ENCODE measurements at places on chromosomes 2 and 18.

DNA sequence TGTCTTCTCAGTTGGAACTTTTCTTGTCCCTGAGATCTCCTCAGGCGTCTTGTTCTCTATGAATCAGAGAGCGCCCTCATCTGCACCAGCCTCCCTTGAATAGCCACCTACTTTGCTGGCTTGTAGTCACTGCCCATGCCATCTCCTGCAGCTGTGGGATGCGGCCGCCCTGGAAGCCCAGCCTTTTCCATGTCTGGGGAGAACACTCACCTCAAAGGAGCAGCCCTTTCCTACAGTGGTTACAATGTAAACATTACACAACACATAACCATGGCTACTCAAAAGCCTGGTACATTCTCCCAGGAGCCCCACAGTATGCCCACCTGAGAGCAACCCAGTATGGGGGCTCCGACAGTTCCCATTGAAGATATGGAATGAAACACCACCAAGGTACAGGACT, 351.0 kb downstream of the EN1 start:
- no peak overlapping the region for H3K27ac ChIP-seq
- peaks cover 3% of the 10 kb centered on the region for H3K4me1 ChIP-seq
- H3K4me3 ChIP-seq, result no peak overlapping the region
- H3K36me3 ChIP-seq, result no peaks in the 10 kb centered on the region
- no peaks in the 10 kb centered on the region for H3K27me3 ChIP-seq
- DNase-seq, result no peak

DNA sequence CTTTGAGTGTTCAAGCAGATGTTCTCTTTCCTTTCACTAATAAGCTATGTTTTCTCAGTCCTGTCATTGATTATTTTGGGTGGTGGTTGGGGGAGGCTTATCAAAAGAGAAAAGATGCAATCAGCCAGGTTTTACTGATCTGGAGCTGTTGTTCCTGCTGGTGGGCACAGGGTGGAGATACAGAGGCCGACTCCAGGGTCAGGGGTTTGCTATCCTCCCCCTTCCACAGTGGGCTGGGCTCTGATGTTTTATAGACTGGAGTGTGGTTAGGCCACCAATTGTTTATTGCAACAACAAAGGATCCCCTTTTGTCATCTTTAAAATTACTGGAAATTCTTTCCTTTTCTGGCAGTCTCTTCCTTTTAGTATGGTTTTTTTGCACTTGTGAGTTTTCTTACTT, 120.5 kb downstream of the TANC1 start:
- H3K27me3 ChIP-seq, result no peaks in the 10 kb centered on the region
- DNase-seq, result no peak
- H3K36me3 ChIP-seq, result no peaks in the 10 kb centered on the region

DNA sequence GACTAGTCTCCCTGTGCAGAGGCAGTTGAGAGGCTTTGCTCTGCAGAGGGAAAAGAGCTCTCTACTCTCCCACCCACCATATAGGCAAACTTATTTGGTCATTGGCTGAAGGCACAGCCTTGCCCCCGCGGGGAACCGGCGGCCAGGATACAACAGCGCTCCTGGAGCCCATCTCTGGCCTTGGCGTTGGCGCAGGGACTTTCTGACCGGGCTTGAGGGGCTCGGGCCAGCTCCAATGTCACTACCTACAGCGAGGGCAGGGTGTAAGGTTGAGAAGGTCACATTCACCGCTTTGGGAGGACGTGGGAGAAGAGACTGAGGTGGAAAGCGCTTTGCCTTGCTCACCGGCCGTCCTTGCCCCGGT, 2.2 kb downstream of the ONECUT2 start:
- H3K4me1 ChIP-seq, result peaks cover 12% of the 10 kb centered on the region
- DNase-seq, result no peak
- no peak overlapping the region for H3K27ac ChIP-seq
- peaks cover 82% of the 10 kb centered on the region for H3K27me3 ChIP-seq

DNA sequence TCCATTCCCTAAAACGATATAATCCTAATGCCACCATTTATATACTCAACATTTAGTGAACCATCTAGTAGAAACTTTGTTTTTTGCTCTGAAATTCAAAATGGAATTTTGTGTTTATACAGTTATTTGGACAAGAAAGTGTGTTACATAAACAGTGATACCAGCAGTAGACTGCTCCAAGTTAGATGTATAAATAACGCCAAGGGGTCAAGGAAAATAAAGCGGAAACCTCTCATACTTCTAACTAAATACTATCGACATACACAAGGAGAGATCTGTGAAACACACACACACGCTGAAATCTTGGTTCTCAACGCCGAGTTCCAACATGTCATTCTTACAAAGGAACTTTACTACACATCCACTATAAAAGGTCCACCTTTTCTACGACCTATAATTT, 1.2 kb downstream of the TXNL1 start:
- H3K27ac ChIP-seq, result no peak overlapping the region
- DNase-seq, result no peak
- no peaks in the 10 kb centered on the region for H3K36me3 ChIP-seq
- no peaks in the 10 kb centered on the region for H3K4me1 ChIP-seq
- H3K4me3 ChIP-seq, result peak overlapping the region; percentile 92
- no peaks in the 10 kb centered on the region for H3K27me3 ChIP-seq

DNA sequence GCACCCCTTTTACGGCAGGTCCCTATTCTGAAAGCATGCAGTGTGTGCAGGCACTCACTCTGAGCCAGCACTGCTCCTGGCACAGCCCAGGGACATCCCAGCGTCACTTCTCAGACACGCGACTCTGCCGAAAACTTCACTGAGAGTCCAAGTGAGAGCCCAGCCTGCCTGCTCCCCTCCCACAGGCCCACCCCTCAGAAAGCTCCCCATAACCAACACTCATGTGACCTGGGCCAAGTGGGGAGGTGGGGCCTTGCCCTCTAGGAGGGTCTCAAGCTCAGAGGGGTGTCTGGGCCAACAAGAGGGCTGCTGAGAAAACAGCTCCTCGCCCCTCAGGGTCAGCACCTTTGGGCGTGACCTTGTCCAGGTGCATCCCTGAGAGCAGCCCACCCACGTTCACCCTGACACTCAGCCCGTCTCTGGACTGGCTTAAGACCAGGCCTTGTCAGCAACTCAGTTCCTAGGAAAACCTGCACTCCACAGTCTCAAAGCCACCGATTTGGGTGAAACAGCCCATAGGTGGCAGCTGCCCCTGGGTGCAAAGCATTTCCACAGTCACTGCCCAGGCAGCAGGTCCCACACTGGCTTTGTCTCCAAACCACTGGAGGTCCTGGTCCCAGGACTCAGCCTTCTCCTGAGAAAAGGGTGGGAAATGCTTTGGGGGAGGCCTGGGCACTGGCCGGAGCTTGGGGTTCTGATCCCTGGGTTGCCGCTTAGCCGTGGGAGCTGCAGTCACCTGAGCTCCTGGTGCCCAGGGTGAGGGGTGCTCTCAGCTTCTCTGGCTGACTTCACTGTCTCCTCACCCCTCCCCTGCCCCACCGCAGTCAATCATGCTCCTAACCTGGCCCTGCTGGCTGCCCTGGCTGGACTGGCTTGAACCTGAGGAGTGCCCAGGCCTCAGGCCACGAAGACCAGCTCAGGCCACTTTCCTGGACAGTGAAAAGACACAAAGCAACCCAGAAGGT, 209.6 kb downstream of the HDAC4 start:
- no peak overlapping the region for H3K27ac ChIP-seq
- no peak for DNase-seq
- H3K36me3 ChIP-seq, result peaks cover 3% of the 10 kb centered on the region
- H3K4me3 ChIP-seq, result no peak overlapping the region
- H3K27me3 ChIP-seq, result no peaks in the 10 kb centered on the region
- no peaks in the 10 kb centered on the region for H3K4me1 ChIP-seq

DNA sequence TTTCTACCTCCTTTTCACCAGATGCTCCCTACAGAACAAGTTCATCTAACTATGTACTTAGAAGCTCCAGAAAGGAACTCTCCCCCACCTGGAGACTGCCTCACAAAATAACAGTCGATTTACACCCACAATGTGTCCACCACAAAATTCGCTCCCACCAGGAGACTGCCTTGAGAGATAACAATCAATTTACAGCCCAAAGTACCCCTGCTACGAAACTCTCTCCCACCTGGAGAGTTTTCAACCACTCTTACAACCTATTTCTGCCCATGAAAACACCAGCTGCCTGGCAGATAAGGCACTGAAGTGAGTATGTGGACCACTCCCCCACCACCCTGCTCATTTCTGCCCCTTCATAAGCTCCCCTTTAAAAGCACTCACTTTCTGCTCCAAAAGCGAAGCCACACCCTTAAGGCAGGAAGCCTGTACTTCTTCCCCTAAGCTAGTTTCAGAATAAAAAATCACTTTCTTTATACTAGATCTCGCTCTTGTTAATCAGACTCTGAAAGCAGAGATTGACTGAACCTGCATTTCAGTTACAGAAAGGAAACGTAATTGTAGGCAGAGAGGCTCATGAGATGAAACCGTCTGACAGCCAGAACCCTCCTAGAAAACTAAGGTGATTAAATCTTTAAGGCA, 94.4 kb upstream of the RBBP8 start:
- no peaks in the 10 kb centered on the region for H3K27me3 ChIP-seq
- H3K27ac ChIP-seq, result no peak overlapping the region
- H3K36me3 ChIP-seq, result no peaks in the 10 kb centered on the region
- DNase-seq, result no peak
- H3K4me3 ChIP-seq, result no peak overlapping the region

- no peak overlapping the region for H3K27ac ChIP-seq
- no peak for DNase-seq
- H3K27me3 ChIP-seq, result peaks cover 74% of the 10 kb centered on the region
- H3K36me3 ChIP-seq, result no peaks in the 10 kb centered on the region
- H3K4me3 ChIP-seq, result no peak overlapping the region
- H3K4me1 ChIP-seq, result peaks cover 20% of the 10 kb centered on the region
These were observed 6.7 kb downstream of the GBX2 start for GRCh38 chr2:236161531-236161930.

- no peak overlapping the region for H3K4me3 ChIP-seq
- DNase-seq, result no peak
- no peaks in the 10 kb centered on the region for H3K27me3 ChIP-seq
- peaks cover 1% of the 10 kb centered on the region for H3K4me1 ChIP-seq
- no peaks in the 10 kb centered on the region for H3K36me3 ChIP-seq
These were observed 22.3 kb upstream of the C1QL2 start for GRCh38 chr2:119180892-119181291.

- H3K4me1 ChIP-seq, result no peaks in the 10 kb centered on the region
These were observed 28.6 kb upstream of the GALNT5 start for GRCh38 chr2:157228946-157229345.

DNA sequence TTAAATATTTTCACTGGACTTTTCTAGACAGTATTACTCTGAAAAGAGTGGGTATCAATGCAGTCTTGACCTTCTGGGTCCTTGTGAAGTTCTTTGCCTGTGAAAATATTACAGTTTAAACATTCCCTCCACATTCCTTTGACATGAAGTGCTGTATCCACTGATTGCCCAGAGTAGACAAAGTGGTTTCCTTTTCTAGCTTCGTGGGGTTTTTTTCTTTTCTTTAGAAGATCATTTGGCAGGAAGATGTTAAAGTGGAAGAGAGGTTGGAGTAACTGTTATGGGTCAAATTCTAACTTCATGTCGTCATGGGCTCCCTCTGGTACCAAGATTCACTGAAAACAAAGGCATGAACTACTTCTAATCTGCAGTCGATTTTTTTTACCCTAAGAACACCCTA, 496.9 kb downstream of the EPHA4 start:
- DNase-seq, result no peak
- no peaks in the 10 kb centered on the region for H3K27me3 ChIP-seq
- no peak overlapping the region for H3K4me3 ChIP-seq
- H3K4me1 ChIP-seq, result no peaks in the 10 kb centered on the region

DNA sequence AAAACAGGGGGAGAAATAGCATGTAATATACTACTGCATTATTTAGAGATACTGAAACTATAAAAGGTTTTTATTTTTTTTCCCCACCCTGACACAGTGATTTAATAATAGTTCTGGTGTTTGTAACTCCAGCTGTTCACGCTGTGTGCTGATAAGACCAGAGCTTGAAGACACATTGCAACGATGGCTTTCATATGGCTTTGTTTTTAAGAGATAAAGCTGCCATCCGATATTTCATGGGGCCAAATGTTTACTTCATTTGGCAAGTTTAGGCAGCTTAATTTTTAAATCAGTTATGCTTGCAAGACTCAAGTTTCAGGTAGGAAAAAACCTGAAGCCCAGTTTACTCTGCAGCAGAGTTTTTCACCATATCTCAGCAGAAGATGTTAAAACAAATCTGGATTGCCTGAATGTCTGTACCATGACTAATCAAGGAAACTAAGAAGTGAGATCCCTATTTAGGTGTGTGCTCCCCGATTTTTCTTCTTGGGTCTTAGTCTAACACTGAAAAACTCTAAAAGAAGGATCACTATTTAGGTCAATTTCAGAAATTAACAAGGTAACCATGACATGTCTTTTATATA, 508.6 kb downstream of the PARD3B start:
- H3K27ac ChIP-seq, result no peak overlapping the region
- H3K36me3 ChIP-seq, result no peaks in the 10 kb centered on the region
- no peaks in the 10 kb centered on the region for H3K27me3 ChIP-seq
- DNase-seq, result no peak
- no peak overlapping the region for H3K4me3 ChIP-seq

DNA sequence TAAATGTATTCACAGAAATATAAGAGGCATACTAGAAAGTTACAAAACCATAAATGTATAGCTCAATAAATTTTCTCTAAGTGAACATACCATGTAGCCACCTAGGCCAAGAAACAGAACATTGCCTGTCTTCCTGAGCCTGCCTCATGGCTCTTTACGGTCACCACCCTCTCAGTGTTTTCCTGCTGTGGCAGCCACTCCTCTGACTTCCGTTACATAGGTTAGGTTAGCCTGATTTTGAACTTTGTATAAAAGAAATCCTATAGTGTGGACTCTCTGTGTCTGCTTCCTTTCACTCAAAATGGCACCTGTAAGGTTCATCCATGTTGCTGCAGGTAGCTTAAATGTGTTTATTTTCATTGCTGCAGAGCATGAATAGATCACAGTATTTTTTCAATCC, 11.6 kb upstream of the ST3GAL5 start:
- H3K27me3 ChIP-seq, result no peaks in the 10 kb centered on the region
- no peak overlapping the region for H3K27ac ChIP-seq
- DNase-seq, result no peak

GRCh38 chr2:215429424-215429823, 6.4 kb downstream of the FN1 start:
- H3K4me3 ChIP-seq, result no peak overlapping the region
- H3K27ac ChIP-seq, result no peak overlapping the region
- no peaks in the 10 kb centered on the region for H3K27me3 ChIP-seq
- DNase-seq, result no peak

- peaks cover 10% of the 10 kb centered on the region for H3K36me3 ChIP-seq
- H3K4me1 ChIP-seq, result 0 out of 2 replicates have a peak, but pooled peaks cover 2% of the 10 kb centered on the region
- no peak overlapping the region for H3K4me3 ChIP-seq
- no peaks in the 10 kb centered on the region for H3K27me3 ChIP-seq
These were observed 62.1 kb downstream of the NUP35 start for GRCh38 chr2:183186296-183186695.

- H3K4me3 ChIP-seq, result no peak overlapping the region
- H3K27ac ChIP-seq, result no peak overlapping the region
- no peak for DNase-seq
- no peaks in the 10 kb centered on the region for H3K27me3 ChIP-seq
- H3K4me1 ChIP-seq, result no peaks in the 10 kb centered on the region
- H3K36me3 ChIP-seq, result no peaks in the 10 kb centered on the region
These were observed 174.0 kb upstream of the CDH20 start for GRCh38 chr18:61159246-61159645.

- H3K27ac ChIP-seq, result no peak overlapping the region
- DNase-seq, result no peak
- no peak overlapping the region for H3K4me3 ChIP-seq
- H3K4me1 ChIP-seq, result no peaks in the 10 kb centered on the region
These were observed 141.9 kb upstream of the KCNJ3 start for GRCh38 chr2:154556607-154557006.

GRCh38 chr2:109439390-109439786, 174.4 kb downstream of the SEPTIN10 start:
- no peaks in the 10 kb centered on the region for H3K27me3 ChIP-seq
- H3K4me1 ChIP-seq, result no peaks in the 10 kb centered on the region
- H3K27ac ChIP-seq, result no peak overlapping the region
- no peaks in the 10 kb centered on the region for H3K36me3 ChIP-seq
